ENCODE measurements at places on chromosomes 12 and 14. TPM values are rescaled to one million over a fixed set of nuclear protein-coding genes. Genes with fewer than 3 reads are reported as not detected.

- DNase-seq: no peak
Observed at GRCh38 chr14:79581912-79582576, 629.3 kb downstream of the DIO2 start.

DNA sequence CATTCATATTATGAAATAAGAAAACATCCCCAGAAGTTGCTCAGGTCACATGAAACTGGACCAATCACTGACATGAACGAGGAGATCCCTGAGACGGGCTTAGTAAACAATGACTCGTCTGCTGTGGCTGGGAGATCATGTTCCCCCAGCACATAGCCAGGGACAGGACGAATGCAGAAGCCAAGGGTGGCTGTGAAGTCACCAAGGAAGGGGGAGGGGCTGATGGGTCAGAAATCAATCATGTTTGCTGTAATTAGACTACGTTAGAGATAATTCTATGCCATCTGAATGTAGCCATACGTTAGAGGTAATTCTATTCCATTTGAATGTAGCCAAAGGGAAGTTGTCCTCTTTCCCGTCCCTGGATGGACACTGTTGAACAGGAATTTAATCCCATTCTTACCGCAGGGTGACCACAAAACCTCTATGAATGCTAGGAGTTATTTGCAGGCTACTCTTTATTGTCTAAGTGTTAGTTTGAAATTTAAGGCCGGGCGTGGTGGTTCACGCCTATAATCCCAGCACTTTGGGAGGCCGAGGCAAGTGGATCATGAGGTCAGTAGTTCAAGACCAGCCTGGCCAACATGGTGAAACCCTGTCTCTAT is 332.9 kb downstream of the TMEM132D start:
- DNase-seq: no peak

- DNase-seq: no peak
Observed at GRCh38 chr12:45933504-45933903, 56.9 kb downstream of the SCAF11 start.

- no peak for DNase-seq
Observed at GRCh38 chr14:32774214-32774613, 164.5 kb upstream of the NPAS3 start.

DNA sequence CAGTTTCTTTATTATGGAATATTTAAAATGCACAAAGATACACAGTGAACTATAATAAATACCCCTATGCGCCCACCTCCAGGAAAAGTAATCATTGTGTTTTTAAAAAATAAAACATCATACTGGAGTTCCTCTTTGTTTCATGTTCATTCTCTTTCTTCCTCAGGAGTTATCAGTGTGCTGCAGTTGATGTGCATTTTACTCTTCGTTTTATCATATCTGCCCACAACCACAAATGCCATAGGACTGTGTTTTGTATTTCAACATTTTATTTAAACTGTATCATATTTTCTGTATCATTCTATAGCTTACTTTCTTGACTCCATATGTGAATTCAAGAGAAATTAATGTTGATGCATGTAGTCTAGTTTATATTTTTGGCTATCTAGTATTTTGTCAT is 53.9 kb downstream of the TSHR start:
- no peak for DNase-seq

GRCh38 chr14:81147140-81147897 is 73.4 kb downstream of the GTF2A1 start:
- DNase-seq: no peak

DNA sequence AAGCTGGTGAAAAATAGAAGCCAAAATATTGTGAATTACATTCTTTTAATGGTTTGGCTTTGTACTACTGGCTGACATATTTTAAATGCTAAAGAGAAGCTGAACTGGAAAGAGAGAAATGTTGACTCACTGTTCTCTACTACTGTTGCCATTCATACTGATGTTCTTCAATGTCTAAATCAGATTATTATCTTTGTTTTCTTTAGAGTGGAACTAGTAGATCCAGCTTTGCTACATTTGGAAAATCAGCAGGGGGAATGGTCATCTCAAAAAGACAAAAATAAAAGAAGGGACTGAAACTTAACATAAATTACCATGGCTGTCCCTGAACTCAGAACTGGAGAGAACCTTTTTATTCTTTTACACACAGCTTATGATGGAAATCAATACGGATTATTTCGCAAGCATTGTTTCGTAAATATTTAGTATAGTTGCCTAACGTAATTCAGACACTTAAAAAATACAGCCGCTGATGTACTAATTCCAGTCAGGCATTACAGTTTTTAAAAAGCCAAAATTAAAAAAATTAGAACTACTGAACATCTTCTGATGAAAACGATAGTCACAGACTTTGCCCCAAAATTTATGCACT is 76.3 kb upstream of the OTX2 start:
- no peak for DNase-seq

MYF6 gene
- not detected for total RNA-seq

Data from activated CD8-positive, alpha-beta memory T cell treated with anti-CD3 and anti-CD28 coated beads, Interleukin-2, amount 10 ng/mL, durations not matched to agents 7 days and 5 days (primary cell).